ENCODE measurements at places on chromosomes 4 and X.

DNA sequence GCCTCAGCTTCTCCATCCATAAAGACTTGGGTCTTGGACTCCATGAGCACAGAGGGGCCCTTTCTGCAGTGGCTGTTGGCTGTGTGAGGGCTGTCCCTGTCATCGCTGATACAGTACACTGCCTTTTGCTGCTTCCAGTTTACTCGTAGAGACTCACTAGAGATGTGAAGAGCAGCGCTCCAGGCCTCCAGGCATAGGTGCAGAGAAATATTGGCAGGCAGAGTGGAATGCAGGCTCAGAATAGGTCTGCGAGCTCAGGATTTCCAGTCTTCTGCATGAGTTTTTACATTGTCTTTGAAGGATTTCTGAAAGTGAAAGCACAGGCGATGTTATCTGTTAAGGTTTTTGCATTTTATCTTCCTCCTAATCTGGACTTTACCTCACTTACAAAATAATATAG is 97.4 kb downstream of the AASDH start:
- no peak for DNase-seq

GRCh38 chr4:84697615-84698201 is 114.8 kb downstream of the CDS1 start:
- DNase-seq, result no peak

GRCh38 chrX:39774774-39775328 is 322.9 kb downstream of the BCOR start:
- DNase-seq, result no peak

- no peak for DNase-seq
Observed at GRCh38 chr4:113447061-113447460, 314.5 kb downstream of the CAMK2D start.

GRCh38 chrX:153921511-153922446 is 4.3 kb downstream of the ARHGAP4 start:
- DNase-seq, result no peak

- peak; percentile 56 for DNase-seq
Observed at GRCh38 chr4:186192066-186192612, 772 bp downstream of the CYP4V2 start.

DNA sequence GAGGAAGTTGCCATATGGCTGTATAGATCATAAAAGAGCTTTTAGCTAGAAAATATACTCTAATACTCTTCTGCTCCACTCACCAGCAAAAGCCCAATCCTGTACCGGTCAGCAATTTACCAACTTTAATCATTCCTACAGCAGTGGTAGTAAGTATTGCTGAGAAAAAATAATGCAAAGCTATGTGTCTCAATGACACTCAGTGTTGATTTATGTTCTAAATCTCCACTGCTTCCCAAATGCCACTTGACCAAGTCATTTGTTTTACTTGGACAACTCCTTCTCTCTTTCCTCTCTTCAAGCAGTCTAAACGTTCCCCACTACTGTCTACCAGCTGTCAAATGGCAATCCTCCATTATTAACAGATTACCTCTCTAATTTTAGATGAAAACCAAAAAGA is 201.8 kb upstream of the GK2 start:
- DNase-seq, result no peak

DNA sequence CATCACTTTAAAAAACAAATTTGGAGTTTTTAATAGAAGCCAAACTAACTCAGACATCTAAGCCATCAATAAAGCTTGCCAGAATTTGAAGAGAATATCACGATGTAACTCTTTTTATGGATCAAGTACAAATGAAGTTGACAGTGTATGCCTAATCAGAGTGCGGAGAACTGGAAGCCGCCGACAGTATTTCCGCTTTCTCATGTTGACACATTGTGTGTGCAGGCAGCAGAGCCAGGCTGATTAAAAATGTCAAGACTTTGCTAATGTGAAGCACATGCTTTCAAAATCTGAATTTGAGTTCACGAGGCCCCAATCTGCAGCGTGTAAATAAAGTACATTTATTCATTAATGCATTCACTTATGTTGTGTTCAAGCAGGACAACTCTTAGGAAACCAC is 161.2 kb downstream of the TENM3 start:
- no peak for DNase-seq

DNA sequence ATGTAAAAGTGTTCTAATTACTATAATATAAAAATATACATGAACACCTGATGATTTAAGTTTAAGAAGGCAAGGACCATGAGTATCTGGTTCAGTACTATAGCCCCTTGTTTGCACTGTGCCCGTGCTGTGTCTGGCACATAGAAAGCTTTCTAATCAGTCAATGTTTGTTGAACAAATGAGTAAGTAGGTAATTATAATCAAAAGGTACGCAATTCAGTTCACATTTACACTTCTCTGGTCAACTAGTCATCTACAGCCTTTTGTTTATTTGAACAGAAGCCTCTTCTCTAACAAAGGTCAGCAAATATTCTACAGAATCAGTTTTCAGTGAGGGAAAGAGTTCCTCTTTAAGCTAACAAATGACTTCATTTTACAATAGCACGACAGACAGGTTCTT is 523.3 kb downstream of the SMARCA1 start:
- DNase-seq, result no peak

DNA sequence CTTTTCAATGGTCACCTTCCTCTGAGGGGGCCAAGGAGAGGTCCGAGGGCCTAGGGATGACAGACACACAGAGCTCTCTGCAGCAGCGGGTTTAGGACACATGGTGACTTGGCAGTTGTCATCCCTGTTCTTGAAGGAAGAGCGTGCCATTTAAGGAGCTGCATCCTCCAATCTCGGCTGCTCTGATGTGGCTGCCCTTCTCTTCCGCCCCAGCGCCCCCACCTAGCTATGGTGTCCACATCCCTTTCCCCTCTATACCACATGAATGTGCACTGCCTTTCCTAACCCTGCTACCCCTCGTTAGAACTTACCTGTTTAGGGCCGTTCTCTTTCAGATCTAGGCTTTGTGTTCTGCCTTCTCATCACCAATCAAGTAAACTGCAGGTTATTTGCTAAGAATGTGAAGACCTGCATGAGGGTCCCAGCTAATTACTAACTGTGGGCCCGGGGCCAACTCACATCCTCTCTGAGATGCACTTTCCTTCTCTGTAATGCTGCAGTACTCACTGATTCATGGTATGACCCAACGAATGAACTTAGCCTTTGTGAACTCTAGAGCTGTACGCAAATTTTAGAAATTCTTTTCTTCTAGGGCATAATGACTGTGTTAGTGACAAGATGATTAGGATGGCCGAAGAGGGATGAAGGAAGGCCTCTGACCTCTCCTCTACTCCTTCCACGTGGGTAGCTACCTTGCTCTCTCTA is 38.2 kb downstream of the CHST7 start:
- DNase-seq, result no peak

GRCh38 chrX:113959912-113960626 is 623.8 kb upstream of the HTR2C start:
- DNase-seq, result no peak

DNA sequence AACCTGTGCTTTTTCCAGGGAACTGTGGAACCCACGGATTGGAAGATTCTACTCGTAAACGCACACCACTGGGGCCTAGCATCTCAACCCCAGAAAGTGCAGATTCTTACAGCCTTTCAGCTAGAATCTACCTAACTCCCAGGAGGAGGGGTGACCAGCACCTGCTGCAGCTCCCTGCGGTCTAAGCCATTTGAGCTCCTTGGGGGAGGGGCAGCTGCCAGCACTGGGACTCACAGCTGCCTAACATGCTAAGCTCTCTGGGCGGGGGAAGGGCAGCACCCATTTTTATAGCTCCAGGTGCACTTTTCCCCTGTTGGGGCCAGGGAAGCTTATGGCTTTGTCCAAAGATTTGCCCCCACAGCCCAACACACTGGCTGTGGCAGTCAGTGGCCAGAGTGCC is 595.7 kb upstream of the EPHA5 start:
- DNase-seq, result no peak

DNA sequence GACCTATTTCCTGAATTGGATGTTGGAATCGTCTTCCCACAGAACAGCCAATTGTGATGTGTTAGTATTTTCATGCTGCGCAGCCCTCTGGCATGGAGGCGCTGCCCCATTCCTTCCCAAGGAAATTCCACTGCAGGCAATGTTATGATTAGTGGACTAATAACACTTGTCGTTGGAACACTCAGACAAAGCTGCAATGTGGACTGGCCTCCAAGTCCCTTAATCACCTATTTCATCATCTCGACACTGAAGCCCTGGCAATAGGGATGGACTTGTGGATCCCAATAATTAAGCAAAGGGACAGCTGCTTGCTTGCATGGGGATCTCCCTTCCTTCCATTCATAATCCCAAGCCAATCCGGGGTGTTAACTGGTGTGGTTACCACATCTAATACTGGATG is 78.8 kb upstream of the PLAC1 start:
- DNase-seq, result peak; percentile 59

- peak; percentile 60 for DNase-seq
Observed at GRCh38 chr4:173528378-173529321, 1.4 kb downstream of the HAND2 start.

Data from AG20443 (cell line).